Stimulated activated CD4-positive, alpha-beta T cell treated with anti-CD3 and anti-CD28 coated beads, TNF-alpha, amount 100 ng/mL, for 4 hours (primary cell): ENCODE measurements at places on chromosomes 12 and 14.

DNA sequence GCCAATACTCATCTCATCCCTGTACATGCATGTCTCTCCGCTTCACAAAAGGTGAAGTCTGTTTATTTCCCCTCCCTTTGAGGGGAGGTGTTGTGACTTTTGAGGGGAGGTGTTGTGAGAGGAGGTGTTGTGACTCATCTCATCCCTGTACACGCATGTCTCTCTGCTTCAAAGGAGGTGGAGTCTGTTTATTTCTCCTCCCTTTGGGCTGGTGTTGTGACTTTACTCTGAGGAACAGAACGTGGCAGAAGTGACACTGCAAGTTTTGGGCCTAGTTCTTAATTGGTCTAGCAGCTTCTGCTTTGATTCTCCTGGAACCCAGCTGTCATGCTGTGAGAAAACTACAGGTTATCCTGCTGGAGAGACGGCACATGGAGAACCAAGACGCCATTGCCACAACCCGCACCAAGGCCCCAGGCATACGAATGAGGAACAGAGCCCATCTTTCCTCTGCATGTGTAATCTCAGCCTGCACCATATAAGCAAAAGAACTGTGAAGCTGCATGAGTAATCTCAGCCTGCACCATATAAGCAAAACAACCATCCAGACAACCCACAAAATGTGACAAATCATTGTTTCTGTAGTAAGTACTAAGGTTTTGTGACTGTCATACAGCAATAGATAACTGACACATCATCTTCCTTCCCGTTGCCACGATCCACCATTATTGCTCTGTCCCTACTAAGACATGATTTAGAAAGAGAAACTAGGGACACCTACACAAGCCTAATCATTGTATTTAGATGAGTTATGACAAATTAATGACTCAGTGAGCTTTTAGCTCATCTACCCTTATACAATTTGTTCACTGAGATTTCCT is 30.0 kb downstream of the GALNT4 start:
- DNase-seq: no peak

DNA sequence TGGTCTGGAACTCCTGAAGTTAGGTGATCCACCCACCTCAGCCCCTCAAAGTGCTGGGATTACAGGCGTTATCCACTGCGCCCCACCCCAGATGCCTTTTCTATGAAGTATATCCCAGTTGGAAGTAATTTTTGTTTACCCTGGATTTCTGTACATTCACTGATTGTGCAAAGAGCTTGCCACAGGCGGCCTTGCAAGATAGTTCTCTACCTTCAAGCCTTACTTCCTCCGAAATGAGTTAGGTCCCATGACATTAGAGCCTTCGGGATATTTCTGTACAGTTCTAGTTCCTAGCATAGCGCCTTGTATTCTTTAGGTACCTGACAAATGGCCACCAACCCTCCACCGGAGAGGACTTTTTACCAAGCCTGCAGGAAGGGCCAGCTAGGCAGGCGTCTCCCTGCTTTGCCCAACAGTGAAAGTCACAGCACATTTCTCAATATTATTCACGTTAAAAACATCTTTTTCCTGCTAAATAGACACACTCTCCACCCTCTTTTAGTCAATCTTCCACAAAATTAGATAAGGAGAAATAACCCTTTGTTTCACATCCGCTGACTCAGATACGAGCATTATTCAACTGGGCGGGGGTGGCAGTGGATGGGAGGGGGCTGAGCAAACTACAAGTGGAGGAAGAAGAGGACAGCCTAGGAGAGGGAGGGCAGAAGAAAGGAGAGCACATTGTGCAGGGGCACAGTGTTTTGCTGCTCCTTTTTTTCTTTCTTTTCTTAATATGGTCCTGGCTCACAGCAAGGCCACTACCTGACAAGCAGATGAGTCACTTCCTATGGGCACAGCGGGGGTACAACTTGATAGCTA is 40.0 kb upstream of the CAPRIN2 start:
- DNase-seq: no peak

DNA sequence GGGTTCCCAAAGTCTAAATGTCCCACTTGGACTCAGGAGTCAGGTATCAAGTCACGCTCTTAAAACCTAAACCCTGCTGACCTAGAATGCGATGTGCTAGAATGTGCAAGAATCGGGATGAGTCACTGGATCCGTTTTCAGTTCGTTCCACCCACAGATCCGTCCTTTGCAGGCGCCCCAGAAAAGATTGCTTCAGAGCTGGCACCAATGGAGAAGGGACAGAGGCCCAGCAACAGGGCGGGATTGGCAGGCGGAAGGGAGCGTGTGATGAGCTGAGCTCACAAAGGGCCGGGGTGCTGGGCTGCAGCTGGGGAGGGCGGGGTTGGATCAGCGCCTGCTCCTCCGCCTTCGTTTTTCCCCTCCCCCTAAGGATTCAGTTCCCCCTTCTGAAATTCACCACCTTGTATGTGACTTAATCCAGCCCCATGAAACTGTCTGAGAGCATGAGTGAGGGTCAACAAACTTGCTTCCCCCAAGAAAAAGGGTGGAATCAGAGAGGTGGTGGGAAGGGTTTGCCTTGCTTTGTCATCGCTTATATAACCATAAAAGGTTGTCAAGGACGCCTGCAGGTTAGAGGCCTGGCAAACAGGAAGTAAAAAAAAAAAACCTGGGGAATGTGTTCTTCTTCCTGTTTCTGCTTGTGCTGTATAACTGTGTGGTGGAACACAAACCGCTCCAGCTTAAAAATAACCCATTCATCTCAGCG is 2.8 kb upstream of the UBC start:
- DNase-seq: peak; percentile 74

DNA sequence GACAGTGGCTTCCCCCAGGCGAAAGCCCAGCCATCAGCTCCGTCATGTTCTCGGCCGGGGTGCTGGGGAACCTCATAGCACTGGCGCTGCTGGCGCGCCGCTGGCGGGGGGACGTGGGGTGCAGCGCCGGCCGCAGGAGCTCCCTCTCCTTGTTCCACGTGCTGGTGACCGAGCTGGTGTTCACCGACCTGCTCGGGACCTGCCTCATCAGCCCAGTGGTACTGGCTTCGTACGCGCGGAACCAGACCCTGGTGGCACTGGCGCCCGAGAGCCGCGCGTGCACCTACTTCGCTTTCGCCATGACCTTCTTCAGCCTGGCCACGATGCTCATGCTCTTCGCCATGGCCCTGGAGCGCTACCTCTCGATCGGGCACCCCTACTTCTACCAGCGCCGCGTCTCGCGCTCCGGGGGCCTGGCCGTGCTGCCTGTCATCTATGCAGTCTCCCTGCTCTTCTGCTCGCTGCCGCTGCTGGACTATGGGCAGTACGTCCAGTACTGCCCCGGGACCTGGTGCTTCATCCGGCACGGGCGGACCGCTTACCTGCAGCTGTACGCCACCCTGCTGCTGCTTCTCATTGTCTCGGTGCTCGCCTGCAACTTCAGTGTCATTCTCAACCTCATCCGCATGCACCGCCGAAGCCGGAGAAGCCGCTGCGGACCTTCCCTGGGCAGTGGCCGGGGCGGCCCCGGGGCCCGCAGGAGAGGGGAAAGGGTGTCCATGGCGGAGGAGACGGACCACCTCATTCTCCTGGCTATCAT is 663 bp downstream of the PTGER2 start:
- DNase-seq: no peak

- DNase-seq: no peak
Measured at GRCh38 chr12:93862424-93862823, 185.2 kb downstream of the CRADD start.

DNA sequence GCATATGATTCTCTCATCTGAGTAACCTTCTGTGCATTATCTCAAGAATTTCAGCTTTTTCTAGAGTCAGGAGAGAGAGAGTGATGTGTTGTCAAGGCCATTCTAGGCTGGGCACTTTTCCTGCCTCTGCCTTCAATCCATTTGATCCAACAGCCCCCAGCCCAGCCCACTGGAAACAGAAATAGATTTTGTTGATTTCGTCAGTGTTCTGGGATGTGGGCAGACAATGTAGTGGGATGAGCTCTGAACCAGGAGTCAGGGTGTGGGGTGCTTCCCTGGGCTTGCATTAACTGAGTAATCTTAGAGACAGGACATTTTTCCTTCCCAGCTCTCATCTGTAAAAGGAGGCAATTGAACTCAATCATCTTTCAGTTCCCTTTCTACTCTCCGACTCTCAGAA is 42.5 kb upstream of the RPH3A start:
- no peak for DNase-seq
